ENCODE measurements at places on chromosomes 5 and 9. TPM values are rescaled to one million over a fixed set of nuclear protein-coding genes. Genes with fewer than 3 reads are reported as not detected.

Gene CCNG1
- total RNA-seq: 379 TPM

Gene LCN15
- total RNA-seq: 0.05 TPM

Gene SLC12A7
- total RNA-seq: 38.8 TPM

Gene TIMD4
- total RNA-seq: not detected

Gene KIF24
- total RNA-seq: 5.6 TPM

Gene LIX1
- not detected for total RNA-seq

Gene MOB3B
- 0.85 TPM for total RNA-seq

Gene RASGRF2
- total RNA-seq: 26.4 TPM

Gene SLCO6A1
- total RNA-seq: not detected

Gene CLINT1
- 131 TPM for total RNA-seq

Gene CRHBP
- total RNA-seq: 0.19 TPM

Gene AOPEP
- total RNA-seq: 77.1 TPM

Gene OLFML2A
- 2.2 TPM for total RNA-seq

Gene TMEM215
- not detected for total RNA-seq

Gene LECT2
- not detected for total RNA-seq

Gene C5orf46
- total RNA-seq: not detected

Gene GPR150
- total RNA-seq: 0.05 TPM

All from dermis blood vessel endothelial cell (primary cell).